Ascending aorta (tissue), 2 donors: ENCODE measurements at places on chromosomes 2 and 18.

- no peak for DNase-seq
Measured at GRCh38 chr18:29928081-29928480, 1114.5 kb downstream of the DSC3 start.

DNA sequence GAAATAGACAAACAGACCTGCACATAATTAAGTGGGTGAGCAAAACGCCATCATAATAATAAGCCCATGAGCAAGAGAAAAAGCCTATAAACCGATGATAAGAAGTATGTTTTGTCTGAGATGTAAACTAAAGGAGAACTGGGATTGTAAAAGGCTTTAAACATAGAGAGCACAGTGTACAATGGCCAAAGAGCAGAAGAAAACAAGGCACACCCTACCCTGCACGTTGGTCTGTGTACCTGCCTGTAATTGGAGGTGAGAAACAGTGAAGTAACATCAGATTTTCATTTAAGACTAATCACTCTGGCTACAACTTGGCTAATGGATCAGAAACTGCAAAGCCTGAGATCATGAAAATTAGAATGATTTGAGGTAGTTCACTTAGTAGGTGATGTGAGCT lies 1094.7 kb upstream of the GYPC start:
- no peak for DNase-seq

DNA sequence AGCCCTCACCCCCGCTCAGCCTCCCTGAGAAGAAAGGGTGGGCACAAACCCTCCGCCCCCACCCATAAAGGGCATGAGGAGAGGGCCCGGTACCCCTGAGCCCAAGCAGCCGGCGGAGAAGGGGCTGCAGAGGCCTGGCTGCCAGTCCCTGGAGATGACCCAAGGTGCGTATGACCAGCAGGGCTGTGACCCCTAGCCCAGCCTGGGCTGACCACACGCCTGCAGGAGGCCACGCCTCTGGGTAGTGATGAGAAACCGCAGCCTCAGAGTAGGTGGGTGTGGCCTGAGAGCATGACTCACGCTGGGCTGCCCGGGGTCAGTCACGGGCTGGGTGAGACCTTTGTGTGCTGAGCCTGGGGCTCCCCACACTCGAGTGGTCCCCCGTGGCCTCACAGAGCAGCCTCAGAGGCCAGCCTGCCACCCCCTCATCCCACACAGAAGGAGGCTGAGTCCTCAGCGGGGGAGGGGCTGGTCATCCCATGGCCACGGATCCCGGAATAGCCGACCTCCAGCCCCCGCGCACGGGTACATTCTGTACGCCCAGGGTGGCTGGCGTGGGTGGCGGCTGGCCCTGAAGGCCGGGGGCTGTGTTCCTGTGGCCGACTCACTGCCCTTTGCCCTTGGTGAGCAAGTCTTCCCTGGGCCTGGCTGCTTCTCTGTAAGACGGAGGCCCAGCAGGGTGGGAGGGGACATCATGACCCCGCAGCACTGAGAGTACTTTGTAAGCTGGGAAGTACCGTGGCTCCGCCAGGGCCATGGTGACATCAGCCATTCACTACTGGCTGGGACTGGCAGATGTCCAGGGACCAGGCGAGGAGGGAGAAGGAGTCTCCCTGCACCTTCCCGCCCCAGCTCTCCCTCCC lies 110.8 kb upstream of the OTOS start:
- peak; percentile 93 for DNase-seq

DNA sequence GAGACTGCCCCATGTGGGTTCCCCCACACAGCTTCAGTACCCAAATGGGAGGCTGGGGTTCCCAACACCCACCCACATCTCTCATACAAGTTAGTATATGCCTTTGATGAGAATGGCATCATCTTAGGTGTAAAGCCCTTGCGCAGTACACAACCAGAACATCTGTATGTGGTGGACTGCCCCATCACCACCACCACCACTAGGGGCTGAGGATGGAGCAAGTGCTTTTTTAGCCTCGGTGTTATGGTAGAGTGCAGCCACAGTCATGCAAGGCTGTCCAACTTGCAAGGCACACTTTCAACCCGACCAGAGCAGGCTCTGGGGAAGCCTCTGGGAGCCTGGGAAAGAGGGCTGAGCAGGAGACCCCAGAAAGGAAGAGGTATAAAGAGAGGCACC lies 241.2 kb downstream of the TFCP2L1 start:
- DNase-seq = peak; percentile 31

- DNase-seq = no peak
Measured at GRCh38 chr2:203237346-203238238, 1.2 kb upstream of the CYP20A1 start.

GRCh38 chr2:55224761-55225261 lies 7.3 kb downstream of the CLHC1 start:
- DNase-seq = no peak

GRCh38 chr2:222228054-222228453 lies 70.7 kb downstream of the PAX3 start:
- no peak for DNase-seq

DNA sequence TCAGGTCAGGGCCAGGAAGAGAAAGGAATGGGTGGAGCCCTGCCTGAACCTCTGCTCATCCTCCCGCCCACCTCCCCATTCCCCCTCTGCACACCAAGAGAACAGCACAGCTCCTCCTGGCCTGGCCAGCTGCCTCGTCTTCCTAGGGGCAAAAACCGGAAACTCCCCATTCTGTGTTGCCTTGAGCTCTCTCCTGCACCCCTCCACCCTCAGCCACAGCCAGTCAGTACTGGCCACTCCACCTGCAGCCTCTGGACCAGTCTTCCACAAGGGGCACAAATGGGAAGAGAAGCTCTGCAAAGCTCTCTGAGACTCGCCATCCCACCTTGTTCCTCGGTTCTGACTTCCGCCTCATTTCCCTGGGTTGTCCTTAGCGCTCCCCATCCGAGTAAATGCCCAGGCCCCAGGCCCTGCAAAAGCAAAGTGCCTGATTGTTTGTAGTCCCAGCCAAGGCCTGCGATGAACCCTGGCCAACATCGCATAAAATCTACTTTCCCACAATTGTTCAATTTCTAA lies 39.3 kb upstream of the SLC35G4 start:
- no peak for DNase-seq

- DNase-seq = no peak
Measured at GRCh38 chr2:42793334-42794270, 1.2 kb upstream of the HAAO start.

GRCh38 chr2:241686324-241686649 lies 328 bp downstream of the DTYMK start:
- no peak for DNase-seq

- no peak for DNase-seq
Measured at GRCh38 chr2:64203858-64204632, 59.8 kb upstream of the PELI1 start.

DNA sequence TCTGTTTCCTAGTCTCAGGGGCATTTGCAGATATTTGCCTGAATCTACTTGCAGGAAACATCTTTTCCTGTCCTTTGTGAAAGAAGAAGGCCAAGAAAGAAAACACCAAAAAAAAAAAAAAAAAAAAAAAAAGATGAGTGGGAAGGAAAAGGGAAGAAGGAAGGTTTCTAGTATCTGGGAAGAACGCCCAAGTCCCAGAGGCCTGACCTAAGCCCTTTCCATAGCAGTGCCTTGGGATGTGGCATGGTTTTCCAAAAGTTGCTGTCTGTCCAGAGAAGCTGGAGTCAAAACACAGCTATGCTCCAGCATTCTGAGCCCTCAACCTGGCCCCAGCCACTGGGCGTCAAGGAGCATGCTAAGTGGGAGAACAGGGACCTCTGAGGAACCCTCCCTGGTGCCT lies 123.5 kb downstream of the INHBB start:
- no peak for DNase-seq

DNA sequence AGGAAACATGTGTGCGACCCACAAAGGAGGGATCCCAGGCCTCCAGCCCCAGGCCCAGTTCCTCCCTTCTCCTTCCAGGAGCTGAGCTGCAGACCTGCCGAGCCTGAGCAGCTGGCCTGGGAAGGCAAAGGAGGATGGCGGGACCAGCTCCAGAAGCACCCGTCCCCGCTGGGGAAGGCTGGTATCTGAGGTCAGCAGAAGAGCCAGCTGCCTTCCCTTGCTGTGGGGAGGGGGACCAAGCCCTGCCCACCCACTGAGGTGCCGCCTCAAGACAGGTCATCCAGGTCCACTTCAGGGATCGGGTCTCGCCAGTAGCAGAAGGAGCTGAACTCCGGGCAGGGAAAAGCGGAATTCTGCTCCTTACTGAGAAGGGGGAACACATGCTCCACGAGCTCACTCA lies 73.2 kb downstream of the EMILIN2 start:
- DNase-seq = no peak

- no peak for DNase-seq
Measured at GRCh38 chr2:32688541-32688940, 60.7 kb downstream of the TTC27 start.

GRCh38 chr18:48771641-48772375 lies 179.0 kb downstream of the SMAD7 start:
- DNase-seq = no peak

DNA sequence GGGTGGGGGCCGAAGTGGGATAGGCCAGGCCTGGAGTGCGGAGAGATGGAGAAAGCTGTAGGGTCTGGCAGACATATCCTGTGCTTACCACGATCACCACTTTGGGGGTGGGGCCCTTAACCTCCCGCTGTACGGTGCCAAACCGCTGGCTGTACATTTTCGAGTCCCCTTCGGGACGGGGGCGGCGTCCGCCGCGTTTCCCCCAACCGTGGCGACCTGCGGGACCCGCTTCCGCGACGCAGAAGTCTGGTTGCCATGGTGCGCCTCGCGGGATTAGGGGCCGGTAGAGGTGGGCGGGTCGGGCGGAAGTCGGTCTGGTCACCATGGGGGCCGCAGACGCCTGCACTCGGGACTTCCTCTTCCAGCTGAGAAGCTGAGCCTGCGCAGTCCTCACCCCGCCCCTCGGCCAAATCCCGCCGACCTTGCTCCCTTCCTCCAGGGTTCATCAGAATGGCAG lies at the start of gene CFAP53:
CFAP53 (minus strand) TSS at position 248 of the 457 bp plus-strand sequence; CDS start at position 157, 91 bp downstream.
- DNase-seq = peak; percentile 95

DNA sequence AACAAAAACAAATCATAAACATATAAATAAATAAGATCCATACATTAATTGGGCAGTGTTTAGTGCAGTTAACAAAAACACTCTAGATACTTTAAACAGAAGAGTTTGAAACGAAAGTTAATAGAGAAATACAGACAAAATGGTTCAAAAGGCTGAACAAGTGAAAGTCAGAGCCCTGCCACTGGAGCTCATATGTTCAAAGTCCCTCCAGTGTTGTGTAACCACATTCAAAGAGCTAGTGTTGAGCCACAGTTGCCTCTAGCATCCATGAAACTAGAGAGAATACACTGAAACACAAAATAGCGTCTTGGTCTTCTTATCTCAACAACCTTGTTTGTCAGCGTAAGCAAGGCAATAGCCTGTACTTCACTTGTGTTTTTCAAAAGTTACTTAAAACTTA lies 1309.8 kb upstream of the NRXN1 start:
- no peak for DNase-seq

GRCh38 chr2:132909427-132909826 lies 239.4 kb upstream of the LYPD1 start:
- DNase-seq = no peak
